Testis (tissue), 5 donors: ENCODE measurements at places on chromosomes 13 and 19. TPM values are rescaled to one million over a fixed set of nuclear protein-coding genes. Genes with fewer than 3 reads are reported as not detected.
A peak's percentile ranks its signal among the peaks of the same experiment; 100 is the strongest.

DNA sequence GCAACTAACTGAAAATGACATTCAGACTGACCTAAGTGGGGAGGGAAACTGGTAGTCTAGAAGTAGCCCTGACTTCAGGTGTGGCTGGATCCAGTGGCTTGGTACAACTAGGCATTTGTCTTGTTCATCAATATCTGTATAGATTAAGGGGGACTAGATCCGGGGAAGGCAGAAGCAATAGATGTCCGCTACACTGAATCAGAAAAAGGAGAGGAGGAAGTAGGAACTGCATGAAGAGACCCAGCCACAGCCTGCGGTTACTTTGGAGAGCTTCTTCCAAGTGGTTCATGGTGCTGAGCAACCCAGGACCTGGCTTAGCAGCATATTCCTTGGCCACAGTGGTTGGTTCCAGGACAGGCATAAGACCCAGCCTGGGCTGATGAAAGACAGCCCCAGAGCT, 9.9 kb upstream of the PRODH2 start:
- no peaks in the 10 kb centered on the region for H3K27me3 ChIP-seq
- no peaks in the 10 kb centered on the region for H3K36me3 ChIP-seq
- no peak for DNase-seq
- H3K4me1 ChIP-seq: no peaks in the 10 kb centered on the region

DNA sequence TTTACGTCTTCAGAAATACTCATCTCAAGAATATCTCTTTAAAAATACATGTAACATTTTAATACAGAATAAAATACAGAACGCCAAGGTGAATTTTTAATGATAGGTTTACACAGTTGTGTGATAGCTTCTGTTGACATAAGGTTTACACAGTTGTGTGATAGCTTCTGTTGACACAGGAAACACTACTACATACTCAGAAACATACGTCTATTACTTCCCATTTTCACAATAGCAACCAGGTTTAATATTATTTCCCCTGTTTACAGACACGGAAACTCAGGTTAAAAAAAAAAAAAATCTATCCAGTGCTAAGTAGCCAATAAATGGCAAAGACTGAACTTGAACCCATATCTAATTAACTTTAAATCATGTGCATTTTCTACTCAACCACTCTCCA, 571.2 kb downstream of the LIG4 start:
- no peaks in the 10 kb centered on the region for H3K27me3 ChIP-seq
- H3K4me3 ChIP-seq: no peak overlapping the region

DNA sequence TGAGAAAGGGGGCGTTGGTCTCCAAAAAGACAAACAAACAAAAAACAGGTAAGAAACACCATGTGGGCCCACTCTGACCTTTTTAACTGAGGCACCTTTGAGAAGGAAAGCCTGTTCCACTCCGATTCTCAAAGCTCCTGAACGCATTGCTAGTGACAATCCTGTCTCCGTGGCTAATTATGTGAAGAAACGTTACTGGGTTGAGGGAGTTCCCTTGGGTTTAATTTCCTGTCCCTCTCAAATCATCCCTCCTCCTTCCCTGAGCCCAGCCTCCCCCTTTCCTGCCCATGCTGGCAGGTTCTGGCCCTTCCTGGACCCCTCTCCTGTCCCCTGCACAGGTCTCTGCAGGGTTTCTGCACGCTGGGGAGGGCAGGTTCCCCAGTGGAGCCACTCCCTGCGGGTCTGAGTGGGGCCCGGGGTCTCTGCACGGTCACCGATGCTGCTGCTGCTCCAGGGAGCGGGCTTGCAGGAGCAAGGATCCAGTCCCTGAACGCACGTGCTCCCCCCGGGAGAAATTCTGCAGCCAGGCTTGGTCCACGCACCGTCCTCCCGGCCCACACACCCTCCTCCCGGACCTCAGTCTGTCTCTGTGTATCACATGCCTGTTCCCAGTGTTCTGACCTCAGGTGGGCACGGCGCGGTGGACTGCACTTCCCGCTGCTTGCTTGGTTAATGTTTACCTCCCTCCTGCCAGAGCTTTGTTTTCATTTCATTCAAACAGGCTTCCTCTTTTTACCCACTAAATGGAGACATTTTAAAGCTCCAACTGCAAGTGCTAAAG, 76.4 kb upstream of the MCF2L start:
- no peak for DNase-seq
- H3K4me1 ChIP-seq: peaks cover 6% of the 10 kb centered on the region
- H3K27ac ChIP-seq: no peak overlapping the region

GRCh38 chr19:41455936-41456335, 13.0 kb downstream of the ERICH4 start:
- H3K4me1 ChIP-seq: no peaks in the 10 kb centered on the region
- no peaks in the 10 kb centered on the region for H3K36me3 ChIP-seq
- H3K27ac ChIP-seq: no peak overlapping the region
- H3K27me3 ChIP-seq: no peaks in the 10 kb centered on the region

GRCh38 chr13:73057284-73058063, 1.3 kb upstream of the KLF5 start:
- no peak overlapping the region for H3K4me3 ChIP-seq
- no peak overlapping the region for H3K27ac ChIP-seq
- no peaks in the 10 kb centered on the region for H3K27me3 ChIP-seq
- DNase-seq: no peak
- no peaks in the 10 kb centered on the region for H3K36me3 ChIP-seq

GRCh38 chr13:101712026-101712348, 259.5 kb downstream of the ITGBL1 start:
- no peaks in the 10 kb centered on the region for H3K27me3 ChIP-seq
- no peak for DNase-seq
- no peak overlapping the region for H3K4me3 ChIP-seq
- no peaks in the 10 kb centered on the region for H3K4me1 ChIP-seq
- no peak overlapping the region for H3K27ac ChIP-seq

DNA sequence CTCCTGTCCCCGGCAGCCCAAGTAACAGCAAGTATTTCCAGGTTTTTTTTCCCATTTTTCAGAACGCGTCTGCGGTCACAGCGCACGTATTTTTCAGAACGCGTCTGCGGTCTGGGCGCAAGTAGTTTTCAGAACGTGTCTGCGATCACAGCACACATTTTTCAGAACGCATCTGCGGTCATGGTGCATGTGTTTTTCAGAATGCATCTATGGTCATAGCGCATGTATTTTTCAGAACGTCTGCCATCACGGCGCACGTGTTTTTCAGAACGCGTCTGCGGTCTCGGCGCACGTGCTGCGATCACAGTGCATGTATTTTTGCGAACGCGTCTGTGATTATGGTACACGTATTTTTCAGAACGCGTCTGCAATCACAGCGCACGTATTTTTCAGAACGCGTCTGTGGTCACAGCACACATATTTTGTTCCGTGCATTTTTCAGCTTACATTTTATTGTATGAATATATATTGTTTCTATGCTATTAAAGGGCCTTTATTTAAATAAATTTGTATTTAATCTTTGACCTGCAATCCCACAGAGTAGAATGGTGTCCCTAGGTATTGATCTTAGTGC, 19.7 kb downstream of the ATP4B start:
- no peaks in the 10 kb centered on the region for H3K36me3 ChIP-seq
- DNase-seq: no peak
- H3K4me1 ChIP-seq: no peaks in the 10 kb centered on the region
- H3K27me3 ChIP-seq: no peaks in the 10 kb centered on the region

GRCh38 chr13:30329009-30329585, 21.7 kb upstream of the KATNAL1 start:
- DNase-seq: no peak
- H3K4me3 ChIP-seq: no peak overlapping the region
- no peaks in the 10 kb centered on the region for H3K4me1 ChIP-seq
- no peak overlapping the region for H3K27ac ChIP-seq
- no peaks in the 10 kb centered on the region for H3K36me3 ChIP-seq
- no peaks in the 10 kb centered on the region for H3K27me3 ChIP-seq

DNA sequence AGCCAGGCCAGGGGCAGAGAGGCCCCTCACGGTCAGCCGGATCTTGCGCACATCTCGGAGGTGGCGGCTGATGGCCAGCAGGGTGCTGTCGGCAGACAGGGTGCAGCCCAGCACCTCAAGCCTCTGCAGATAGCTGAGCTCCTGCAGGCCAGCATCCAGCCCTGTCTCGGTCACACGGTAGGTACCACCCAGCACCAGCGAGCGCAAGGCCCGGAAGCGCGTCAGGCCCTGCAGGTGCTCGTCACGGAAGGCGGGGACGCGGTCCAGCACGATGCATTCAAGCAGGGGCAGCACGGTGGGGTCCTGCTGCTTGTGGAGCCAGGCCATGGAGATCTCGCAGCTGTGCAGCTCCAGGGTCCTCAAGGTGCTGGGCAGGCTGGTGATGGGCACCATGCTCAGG, 7.7 kb downstream of the FBXL12 start:
- H3K4me3 ChIP-seq: no peak overlapping the region
- H3K36me3 ChIP-seq: no peaks in the 10 kb centered on the region
- DNase-seq: no peak
- no peaks in the 10 kb centered on the region for H3K27me3 ChIP-seq

DNA sequence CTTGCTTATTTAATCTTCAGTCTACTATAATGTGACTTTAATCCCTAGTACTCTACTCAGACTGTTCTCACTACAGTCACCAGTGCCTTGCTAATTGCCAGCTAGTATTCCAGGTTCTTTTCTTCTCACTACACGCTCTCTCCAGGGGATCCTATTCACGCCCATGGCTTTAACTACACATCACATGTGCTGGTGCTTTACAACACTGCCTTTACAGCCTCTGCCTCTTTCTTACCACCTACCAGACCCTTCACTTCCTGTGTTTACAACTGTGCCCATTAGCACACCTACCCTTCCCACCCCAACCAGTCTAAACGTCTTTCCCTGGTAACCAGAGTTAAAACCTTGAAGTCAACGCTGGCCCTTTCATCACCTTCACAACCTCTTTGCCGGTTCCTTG, 249.5 kb downstream of the DNAJC15 start:
- no peak overlapping the region for H3K4me3 ChIP-seq
- no peaks in the 10 kb centered on the region for H3K36me3 ChIP-seq
- no peak overlapping the region for H3K27ac ChIP-seq
- no peaks in the 10 kb centered on the region for H3K4me1 ChIP-seq
- no peak for DNase-seq
- H3K27me3 ChIP-seq: no peaks in the 10 kb centered on the region

GRCh38 chr19:40598918-40599307, 2.3 kb upstream of the LTBP4 start:
- no peak for DNase-seq
- H3K4me3 ChIP-seq: no peak overlapping the region
- no peaks in the 10 kb centered on the region for H3K36me3 ChIP-seq
- peaks cover 34% of the 10 kb centered on the region for H3K4me1 ChIP-seq
- H3K27me3 ChIP-seq: no peaks in the 10 kb centered on the region
- no peak overlapping the region for H3K27ac ChIP-seq

DNA sequence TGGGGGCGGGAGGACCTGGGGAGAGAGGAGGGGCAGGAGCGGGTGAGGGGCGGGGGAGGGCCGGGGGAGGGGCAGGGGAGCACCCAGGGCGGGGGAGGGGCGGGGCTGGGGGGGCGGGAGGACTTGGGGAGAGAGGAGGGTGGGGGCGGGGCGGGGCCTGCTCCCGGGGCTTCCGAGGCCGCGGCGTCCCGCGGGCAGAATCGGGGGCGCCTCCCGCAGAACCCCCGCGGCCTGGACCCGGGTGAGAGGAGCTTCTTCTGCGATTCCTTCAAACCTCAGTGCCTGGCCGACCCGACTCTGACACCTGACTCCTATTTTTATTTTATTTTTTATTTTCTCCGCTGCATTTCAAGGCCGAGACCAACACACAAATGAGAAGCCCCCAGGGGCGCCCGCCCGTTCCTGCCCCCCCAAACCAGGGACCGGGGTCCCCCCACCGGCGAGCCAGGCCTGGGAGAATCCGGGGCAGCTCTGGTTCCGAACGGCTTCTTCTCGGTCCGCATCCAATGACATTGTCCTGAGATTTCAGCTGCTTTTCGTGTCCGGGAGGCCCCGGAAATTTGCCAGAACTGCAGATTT, 470 bp upstream of the GRTP1 start:
- H3K27me3 ChIP-seq: no peaks in the 10 kb centered on the region
- H3K4me3 ChIP-seq: peak overlapping the region; percentile 59
- H3K36me3 ChIP-seq: no peaks in the 10 kb centered on the region
- H3K27ac ChIP-seq: peak overlapping the region; percentile 88
- H3K4me1 ChIP-seq: peaks cover 9% of the 10 kb centered on the region
- DNase-seq: no peak

DNA sequence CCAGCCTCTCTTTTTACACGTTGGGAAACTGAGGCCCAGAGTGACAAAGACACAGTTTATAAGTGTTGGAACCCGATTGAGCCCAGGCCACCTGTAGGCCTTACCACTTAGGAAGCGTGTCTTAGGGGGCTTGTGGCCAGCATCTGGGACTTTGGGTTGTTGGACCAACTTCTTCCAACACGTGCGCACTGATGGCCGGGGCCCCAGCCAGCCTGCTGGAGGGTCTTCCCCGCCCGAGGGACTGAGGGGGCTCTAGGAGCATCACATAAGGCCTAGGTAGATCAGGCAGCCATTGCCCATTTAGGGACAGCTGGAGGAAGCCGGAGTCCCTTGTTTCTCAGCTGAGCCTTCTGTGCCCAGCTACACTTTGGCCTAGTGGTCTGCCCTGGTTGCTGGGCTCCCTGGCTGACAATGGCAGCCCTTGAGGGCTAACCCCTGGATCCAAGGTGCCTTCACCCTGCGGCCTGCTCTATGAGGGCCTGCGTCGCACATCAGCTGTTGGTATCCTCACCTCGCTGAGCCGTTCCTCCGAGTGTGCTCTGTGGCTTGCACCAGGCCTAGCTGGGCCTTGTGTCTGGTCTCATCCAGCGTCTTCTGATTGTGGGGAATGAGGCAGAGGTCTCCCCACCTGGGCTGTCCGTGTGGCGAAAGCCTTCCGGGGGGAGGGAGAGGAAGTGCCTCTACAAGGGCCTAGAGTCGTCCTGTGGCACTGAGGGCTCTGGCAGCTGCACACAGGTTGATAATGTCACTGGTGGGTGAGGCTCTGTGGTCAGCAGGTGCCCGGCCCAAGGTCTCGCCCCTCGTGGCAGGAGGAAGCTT, 1.2 kb downstream of the RAB11B start:
- peaks cover 40% of the 10 kb centered on the region for H3K4me1 ChIP-seq
- no peak for DNase-seq
- H3K4me3 ChIP-seq: no peak overlapping the region

GRCh38 chr19:44735011-44735410, 13.5 kb upstream of the BCL3 start:
- no peaks in the 10 kb centered on the region for H3K36me3 ChIP-seq
- H3K4me3 ChIP-seq: no peak overlapping the region
- peaks cover 5% of the 10 kb centered on the region for H3K4me1 ChIP-seq
- DNase-seq: no peak
- H3K27ac ChIP-seq: no peak overlapping the region

DNA sequence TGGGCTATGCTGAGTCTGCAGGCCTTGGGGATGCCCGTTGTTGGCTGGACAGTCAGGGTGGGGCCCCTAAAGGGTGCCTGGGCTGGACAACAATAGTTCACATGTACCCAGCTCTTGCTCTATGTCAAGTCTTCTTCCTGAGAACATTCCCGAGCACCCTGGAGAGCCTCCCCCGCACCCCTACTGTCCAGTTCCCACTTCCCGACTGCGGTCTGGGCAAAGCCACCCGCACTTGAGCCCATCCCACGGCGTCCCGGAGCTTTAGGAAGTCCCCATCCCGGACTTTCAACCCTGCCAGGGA, 1.1 kb upstream of the MPND start:
- peak overlapping the region; percentile 79 for H3K4me3 ChIP-seq
- peak overlapping the region; percentile 92 for H3K27ac ChIP-seq
- no peak for DNase-seq
- no peaks in the 10 kb centered on the region for H3K36me3 ChIP-seq
- no peaks in the 10 kb centered on the region for H3K27me3 ChIP-seq
- H3K4me1 ChIP-seq: peaks cover 14% of the 10 kb centered on the region

GRCh38 chr13:65330691-65331090, 1899.4 kb downstream of the PCDH9 start:
- H3K27ac ChIP-seq: no peak overlapping the region
- H3K27me3 ChIP-seq: no peaks in the 10 kb centered on the region
- H3K36me3 ChIP-seq: no peaks in the 10 kb centered on the region

SIGLEC12 gene
- total RNA-seq: not detected

PRTN3 gene
- total RNA-seq: 1.8 TPM

ZNF524 gene
- total RNA-seq: 25.0 TPM

CYP4F3 gene
- 0.74 TPM for total RNA-seq

LGALS7B gene
- total RNA-seq: 2.3 TPM

GAPDHS gene
- 123 TPM for total RNA-seq

SCN1B gene
- 6.6 TPM for total RNA-seq

TICAM1 gene
- total RNA-seq: 5.0 TPM
